Activated CD8-positive, alpha-beta memory T cell treated with anti-CD3 and anti-CD28 coated beads for 1 hour (primary cell): ENCODE measurements at places on chromosomes 3 and 15.

DNA sequence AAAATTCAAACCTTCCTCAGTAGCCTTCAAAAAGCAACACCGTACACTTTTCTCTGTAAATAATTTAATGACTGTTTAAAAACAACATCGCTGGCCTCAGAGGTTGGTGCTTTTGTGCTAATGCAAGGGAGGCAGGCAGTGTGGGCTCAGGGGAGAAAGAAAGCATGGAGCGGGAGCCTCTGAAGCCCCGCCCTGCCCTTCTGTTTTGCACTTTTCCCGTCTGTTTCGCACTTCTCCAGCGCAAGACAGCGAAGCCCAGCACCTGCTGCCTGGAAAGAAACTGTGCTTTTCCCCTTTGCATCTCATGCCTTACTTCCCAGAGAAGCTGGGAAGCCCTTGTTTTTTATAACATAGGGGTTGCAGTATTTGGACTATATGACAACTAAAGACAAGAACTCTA, 23.1 kb downstream of the TRPM1 start:
- no peak for DNase-seq

DNA sequence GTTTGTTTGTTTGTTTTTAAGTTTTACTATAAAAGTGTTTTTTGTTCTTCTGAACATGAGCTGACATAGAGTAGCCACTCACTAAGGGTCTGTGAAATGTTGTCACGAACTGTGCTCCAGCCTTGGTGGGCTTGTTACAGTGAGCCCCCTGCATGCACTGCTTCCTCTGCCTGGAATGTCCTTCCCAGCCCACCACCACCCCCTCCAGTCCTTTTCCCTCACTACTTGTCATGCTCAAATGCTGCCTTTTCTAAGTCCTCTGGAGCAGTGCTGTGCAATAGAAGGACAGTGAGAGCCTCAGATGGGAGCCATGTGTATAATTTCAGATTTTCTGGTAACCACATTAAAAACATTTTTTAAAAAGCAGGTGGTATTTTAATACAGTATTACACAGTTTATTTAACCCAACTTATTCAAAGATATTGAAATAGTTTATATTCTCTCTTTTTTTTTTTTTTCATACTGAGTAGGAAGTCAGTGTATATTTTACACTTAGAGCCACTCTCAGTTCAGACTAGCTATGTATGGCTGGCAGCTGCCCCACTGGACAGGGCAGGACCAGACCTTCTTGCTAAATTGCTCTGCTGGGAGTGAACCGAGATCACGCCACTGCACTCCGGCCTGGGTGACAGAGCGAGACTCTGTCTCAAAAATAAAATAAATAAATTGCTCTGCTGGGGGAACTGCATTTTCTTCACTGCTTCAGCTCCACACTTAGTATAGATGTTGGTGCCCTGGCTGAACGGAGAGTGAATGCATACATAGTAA, 26.9 kb downstream of the MKRN2OS start:
- no peak for DNase-seq

DNA sequence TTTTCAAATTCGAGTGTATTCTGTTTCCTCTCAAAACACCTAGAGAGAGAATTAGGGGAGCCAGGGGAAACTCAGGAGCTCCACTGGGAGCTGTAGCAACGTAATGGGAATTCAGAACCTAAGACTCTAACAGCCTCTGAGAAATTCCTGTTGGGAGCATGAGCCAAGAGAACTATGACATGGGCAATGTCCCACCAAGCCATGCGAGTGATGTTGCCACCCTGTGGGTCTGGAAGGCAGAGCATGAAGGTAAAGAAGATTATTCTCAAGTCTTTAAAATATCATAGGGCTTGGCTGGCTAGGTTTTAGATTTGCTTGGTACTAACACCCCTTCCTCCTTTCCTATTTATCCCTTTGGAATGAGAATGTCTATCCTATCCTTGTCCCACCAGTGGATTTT, 392.6 kb upstream of the ADAMTS9 start:
- no peak for DNase-seq

DNA sequence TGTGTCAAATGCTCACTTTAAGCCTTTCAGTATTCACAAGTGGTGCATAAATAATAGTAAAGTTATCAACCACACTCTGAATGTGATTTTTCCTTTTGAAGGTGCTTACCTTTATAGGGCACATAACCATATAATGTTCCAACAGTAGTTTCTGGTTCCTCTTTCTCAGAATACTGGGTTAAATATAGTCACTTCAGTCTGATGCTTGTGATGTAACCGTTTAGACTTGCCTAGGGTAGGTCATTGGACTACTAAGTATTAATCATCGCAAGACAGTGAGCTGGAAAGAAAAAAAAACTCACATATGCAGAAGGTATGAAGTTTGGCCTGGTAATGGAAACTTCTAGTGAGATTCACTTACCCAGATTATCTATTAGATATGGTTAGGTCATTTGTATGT, 1.9 kb downstream of the KBTBD8 start:
- no peak for DNase-seq

GRCh38 chr3:44100298-44100695, 141.4 kb upstream of the TOPAZ1 start:
- DNase-seq: no peak

DNA sequence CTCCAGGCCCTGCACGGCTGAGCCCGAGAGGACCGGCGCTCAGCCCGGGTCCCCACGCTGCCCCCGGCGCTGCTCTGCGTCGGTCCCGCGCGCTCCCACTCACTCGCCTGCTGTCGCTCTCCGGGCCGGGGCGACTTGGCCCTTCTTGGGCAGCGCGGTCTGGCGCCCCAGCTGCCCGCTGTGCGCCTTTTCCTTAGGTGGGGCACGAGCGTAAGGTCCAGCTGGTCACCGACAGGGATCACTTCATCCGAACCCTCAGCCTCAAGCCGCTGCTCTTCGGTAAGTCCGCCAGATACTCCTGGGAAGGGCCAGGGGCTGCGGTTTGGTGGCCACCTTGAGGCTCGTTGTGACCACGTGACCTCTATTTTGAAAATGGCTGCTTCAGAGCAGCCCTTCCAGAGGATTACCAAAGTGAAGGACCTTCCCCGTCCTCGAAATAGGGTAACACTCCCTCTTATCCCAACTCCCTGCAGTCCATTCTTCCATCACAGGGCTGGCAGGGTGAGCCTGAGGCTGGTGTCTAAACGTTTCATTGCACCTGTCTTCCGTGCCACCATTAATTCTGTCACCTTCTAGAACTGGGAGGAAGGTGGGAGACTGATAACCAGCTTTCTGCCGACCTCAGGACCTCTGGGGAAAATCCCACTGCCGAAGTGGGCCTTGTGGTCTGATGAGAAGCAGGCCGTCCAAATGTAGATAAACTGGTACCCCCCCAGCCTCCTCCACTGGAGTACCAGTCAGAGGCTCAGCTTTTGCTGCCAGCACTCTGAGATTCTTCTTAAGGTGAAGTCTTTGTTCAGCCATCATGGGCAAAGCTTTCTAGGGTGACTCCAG, 812 bp downstream of the P4HTM start:
- no peak for DNase-seq

- no peak for DNase-seq
Measured at GRCh38 chr15:80019168-80019745, 40.2 kb upstream of the ZFAND6 start.

GRCh38 chr3:34268032-34268709, 469.7 kb downstream of the PDCD6IP start:
- DNase-seq: no peak

DNA sequence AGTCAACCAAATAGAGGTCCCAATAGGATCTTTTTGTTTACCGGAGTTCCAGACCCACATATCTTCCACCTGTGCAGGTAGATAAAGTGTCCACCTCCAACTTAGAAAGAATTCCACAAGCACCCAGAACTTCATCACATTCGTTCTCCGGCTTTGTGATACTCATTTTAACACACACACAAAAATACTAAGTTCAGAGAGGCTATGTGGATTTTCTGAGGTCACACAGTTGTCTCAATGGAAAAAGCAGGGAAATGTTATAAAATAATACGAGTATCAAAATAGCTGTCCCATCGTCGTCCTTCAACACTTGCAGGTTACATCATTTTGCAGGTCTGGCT, 137.5 kb downstream of the TMCO5A start:
- no peak for DNase-seq

DNA sequence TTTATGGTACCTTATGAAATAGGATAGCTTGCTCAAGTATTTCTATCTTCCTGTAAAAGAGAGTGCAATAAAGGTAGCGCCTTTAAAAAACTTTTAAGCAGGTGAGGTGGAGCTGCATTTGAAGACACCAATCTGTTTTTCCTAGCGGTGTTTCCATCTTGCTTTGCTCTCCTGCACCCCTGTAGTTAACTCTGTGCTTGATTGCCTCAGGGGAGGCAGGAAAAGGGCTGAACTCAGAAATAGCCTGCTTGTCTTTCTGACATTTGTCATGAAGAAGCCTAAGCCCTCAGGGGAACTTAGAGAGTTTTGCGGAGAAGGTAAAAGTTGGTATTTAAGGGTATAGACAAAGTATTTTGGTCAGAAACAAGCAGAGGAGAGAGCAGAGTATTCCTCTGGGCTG, 63.0 kb upstream of the TPRG1 start:
- no peak for DNase-seq

DNA sequence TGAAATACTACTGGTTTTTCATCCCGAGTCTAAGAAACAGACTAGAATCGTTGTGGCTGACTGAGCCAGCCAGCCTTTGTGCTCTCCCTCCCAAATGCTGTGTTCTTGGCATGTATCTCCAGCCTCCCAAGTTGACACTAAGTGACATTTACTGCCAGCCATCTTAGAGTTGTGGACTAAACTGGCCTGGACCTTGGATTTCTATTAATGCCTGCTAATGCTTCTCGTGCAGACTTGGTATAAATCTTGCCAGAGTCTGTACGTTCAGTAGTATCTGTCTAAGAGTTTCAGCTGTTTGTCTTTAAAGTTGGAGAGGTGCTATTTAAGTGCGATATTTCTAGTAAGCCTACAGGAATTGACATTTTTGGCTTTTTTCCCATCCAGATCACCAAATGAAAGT, 166.6 kb upstream of the BHLHE40 start:
- DNase-seq: no peak

- DNase-seq: no peak
Measured at GRCh38 chr15:36778531-36778930, 199.1 kb downstream of the CDIN1 start.

DNA sequence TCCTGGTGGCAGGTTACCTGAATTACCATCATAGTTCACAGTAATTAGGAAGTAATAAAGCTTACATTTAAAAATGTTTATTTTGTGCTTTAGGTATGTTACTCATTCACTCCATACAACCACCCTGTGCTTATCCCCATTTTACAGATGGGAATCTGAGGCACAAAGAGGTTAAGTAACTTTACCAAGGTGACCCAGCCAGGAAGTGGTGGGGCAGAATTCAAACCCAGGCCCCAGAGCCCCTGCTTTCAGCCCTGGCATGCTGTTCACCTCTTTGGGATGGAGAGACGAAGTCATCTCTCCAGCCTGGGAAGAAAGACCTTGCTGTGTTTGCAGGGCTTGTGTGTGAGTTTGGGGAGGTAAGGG, 285.6 kb upstream of the TPM1 start:
- DNase-seq: no peak

- no peak for DNase-seq
Measured at GRCh38 chr3:149077628-149078027, 8.7 kb downstream of the HLTF start.

- no peak for DNase-seq
Measured at GRCh38 chr3:49871531-49872153, 1.9 kb upstream of the CAMKV start.

DNA sequence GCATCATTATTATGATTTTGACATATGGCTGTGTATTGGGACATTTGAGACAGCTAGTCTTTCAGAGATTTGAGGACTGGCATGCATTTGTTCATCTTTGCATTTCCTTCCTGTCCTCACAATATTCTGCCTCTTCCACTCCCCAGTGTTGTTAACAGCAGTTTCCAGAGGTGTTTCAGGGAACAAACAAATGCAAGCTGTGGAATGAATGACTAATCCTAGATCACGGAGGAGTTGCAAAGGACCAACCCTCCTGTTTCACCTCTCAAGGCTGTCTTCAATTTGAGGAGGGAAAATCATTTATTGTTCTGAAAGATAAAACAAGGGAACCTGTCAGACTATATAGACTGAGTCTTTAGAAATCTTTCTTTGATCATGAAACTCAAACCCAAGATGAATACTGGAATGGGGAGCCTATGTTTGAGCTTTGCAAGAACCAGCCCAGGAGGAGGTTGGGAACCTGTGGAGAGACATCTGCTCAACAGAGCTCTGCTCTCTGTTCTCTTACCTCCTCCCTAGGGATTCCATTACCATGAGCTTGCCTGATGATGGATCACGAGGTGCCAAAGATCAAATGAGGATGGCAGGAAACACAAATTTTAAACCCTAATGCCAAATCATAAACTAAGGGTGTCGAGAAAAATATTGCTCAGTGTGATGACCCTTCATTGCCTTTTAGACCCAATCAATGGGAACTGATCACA, 68.5 kb downstream of the SLC7A14 start:
- no peak for DNase-seq

DNA sequence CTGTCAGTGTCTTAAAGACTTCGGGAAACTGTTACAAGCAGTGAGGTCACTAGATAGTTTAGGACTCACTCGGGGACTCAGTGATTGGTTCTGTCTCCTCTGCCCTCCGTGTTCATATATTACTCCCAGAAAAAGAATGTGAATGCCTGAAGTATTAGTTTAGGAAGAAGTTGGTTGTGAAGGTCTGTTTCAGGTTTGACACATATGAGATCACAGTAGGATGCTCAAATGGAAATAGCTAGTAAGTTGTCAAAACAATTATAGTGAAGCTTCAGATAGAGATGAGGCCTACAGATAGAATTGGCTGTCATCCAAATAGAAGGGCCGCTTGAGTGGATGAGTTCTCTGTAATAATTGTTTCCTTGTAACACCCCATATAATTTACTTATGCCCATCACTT, 172.6 kb downstream of the PLCL2 start:
- DNase-seq: no peak

DNA sequence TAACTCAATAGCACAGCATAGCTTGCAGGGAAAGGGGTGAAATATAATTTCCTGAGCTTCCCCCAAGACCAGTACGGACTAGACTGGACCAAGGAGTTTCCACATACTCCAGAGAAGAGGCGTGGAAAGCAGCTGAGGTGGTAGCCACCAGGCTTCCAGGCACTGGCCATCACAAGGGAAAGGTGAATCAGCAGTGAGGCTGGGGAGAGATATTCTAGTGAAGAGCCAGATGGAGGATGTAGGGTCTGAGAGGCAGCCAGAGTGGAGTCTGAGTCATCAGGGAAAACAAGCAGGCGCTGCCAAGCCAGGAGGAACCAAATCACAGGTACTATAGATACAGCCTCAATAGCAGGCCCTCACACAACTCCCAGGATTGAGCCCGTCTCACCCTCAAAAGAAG, 9.6 kb upstream of the RASA2 start:
- no peak for DNase-seq

- no peak for DNase-seq
Measured at GRCh38 chr3:98897701-98898100, 3.8 kb downstream of the DCBLD2 start.

DNA sequence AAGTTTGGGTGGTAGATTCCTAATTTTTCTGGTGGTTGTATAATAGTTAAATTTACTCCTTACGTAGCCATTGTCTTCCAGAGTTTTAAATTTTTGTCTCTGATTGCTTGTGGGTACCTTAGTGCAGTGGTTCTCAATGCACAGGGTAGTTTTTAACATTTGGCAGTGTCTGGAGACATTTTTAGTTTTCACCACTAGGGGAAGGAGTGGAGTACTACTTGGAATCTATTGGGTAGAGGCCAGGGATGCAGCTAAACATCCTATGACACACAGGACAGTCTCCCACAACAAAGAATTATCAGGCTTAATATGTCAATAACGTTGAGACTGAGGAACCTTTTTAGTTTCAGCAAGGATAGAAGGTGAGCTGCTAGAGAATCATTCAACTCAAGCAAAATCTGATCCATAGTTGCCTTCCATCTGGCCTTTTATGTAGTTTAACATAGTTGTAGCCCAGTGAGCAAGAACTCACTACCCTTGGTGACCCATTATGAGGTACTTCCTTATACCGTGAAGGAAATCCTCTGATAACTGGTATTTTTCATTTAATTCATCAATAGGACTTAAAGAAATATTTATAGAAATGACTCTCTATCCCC, 8.6 kb upstream of the STX19 start:
- DNase-seq: no peak
